ENCODE measurements at places on chromosomes 3 and 15.

DNA sequence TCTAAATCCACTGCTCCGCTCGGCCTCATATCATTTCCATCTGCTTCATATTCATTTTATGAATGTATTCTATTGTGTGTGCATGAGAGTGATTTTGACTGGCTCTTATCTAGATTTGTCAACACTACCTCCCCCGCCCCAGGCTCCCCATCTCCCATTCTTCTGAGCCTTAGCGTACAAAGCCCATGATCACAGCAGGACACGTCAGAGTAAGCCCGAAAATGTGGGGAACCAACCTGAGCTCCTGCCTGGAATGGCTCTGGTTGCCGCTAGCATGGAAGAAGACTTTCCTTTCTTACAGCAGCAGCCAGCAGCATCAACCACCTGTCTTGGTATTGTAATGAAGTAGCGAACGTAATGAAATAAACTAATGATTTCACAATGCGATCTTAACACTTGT lies 61.4 kb downstream of the GABRB3 start:
- DNase-seq, result no peak

GRCh38 chr15:68557469-68558317 lies 21.1 kb upstream of the CORO2B start:
- DNase-seq, result no peak

- peak; percentile 52 for DNase-seq
Measured at GRCh38 chr3:143727391-143727790, 120.9 kb downstream of the SLC9A9 start.

- DNase-seq, result no peak
Measured at GRCh38 chr3:170442947-170443346, 24.3 kb downstream of the CLDN11 start.

DNA sequence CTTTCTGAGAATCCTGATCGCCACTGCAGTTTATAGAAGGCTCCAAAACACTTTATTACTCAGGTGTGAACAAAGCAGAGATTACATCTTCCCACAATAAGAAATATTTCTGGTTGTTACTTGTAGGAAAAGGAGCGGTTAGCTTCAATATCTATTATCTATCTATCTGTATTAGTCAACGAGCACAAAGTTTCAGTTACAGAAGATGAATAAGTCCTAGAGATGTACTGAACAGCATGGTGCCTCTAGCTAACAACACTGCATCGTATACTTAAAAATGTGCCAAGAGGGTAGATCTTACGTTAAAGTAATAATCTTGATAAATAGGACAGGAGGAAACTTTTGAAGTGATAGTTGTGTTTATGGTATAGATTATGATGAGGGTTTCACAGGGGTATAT lies 10.9 kb upstream of the CCR3 start:
- DNase-seq, result no peak

- peak; percentile 80 for DNase-seq
Measured at GRCh38 chr3:177928172-177928873, 607.9 kb upstream of the KCNMB2 start.

DNA sequence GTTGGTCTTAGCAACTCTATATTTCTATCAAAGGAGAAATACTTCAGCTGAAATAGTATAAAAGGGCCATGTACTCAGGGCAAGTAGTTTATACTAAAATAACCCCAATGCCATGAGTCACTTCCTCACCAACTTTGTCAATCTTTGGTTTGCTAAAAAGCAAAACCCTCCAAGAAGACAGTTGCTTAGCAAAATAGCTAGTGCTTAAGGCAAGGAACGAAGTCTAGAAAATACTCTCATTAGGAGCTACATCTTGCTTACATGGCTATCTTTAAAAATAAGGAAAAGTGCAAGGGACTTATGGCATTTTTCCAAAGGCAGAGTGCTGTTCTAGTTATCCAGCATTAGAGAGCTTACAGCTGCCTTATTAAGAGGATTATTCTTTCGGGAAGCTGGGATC lies 28.4 kb downstream of the P3H2 start:
- peak; percentile 71 for DNase-seq

DNA sequence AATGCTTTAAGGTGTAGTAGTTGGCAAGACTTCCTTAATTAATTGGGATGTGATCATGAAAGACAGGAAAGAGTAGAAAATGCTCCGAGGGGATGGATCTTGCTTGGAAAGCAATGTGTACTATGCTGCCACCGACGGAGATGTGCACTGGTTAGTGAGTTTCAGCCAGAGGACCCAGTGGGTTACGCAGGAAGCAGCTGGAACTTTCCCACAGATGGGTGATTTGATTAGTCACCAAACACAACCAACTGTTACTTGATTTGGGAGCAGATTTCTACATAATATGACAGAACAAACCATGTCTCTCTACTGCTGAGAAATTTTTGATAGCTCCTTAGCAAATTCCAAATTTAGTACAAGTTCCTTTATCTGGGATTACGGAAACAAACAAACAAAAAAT lies 245.4 kb upstream of the MCTP2 start:
- peak; percentile 48 for DNase-seq

GRCh38 chr15:65518633-65519285 lies 1.3 kb upstream of the DPP8 start:
- no peak for DNase-seq

- DNase-seq, result no peak
Measured at GRCh38 chr15:83658430-83659416, 4.8 kb downstream of the ADAMTSL3 start.

Measured in fibroblast of mammary gland (primary cell).